ENCODE measurements at places on chromosomes 5 and 9. TPM values are rescaled to one million over a fixed set of nuclear protein-coding genes. Genes with fewer than 3 reads are reported as not detected.

SHISAL2B gene
- not detected for total RNA-seq

PAEP gene
- total RNA-seq, result not detected

SPINK14 gene
- total RNA-seq, result not detected

LOX gene
- 0.27 TPM for total RNA-seq

TLE1 gene
- total RNA-seq, result 345 TPM

GPR151 gene
- total RNA-seq, result not detected

HMGXB3 gene
- total RNA-seq, result 48.6 TPM
